ENCODE measurements at places on chromosomes 1 and 21. TPM values are rescaled to one million over a fixed set of nuclear protein-coding genes. Genes with fewer than 3 reads are reported as not detected.
A peak's percentile ranks its signal among the peaks of the same experiment; 100 is the strongest.

DNA sequence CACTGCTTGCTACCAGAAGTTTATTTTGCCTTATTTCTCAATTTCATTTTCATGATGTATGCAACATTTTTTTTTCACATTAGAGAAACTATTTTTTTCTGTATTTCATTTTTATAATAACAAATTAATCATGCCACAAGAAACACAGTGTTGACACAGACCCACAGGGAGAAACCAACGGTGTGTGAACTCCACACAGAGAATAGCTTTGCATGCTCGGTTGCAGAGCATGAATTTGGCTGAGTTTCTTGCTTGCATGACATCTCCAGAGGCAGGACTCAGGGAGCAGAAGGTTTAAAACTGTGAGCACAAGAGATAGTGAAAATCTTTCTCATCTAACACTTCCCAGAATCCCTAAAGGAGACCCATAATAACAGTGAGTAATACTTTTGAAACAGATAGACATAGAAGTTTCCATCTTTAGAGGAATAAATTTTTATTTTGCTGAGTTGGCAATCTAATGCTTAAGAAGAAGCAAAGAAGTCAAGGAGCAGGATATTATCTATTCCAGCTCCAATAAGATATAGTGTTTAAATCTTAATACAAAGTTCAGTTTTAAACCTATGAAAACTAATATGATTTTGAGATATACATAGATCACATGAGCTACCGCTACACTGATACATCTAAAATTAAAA is 890.9 kb downstream of the MRPL39 start:
- no peak for DNase-seq

DNA sequence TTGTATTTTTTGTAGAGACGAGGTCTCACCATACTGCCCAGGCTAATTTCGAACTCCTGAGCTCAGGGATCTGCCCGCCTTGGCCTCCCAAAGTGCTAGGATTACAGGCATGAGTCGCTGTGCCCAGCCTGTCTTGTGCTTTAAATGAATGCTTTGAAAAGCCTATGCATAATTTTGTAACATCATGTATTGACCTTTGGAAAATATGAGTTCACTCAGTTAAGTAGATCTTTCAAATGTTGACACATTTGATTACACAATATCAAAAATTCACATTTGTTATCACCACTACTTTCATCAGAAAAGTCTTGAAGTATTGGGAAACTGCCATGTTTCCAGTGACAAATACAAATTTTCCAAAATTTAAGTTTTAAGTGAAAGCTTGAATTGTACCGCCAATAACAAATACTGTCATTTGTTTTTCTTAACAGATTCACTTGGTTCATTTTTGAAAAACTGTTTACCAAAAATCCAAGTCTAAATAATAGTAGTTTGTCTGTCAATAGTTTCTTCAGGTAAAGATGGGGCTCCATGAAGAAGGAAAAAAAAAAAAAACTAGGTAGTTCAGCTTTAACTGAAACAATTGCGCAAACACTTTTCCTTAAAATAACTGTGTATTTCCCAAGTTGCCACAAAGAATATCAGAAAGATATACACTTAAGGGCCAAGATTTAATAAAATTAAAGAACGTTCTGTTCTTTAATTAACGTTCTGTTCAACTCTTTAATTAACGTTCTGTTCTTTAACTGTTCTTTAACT is 233.2 kb upstream of the NR5A2 start:
- DNase-seq, result no peak

GRCh38 chr1:88291611-88292354 is 392.3 kb upstream of the PKN2 start:
- DNase-seq, result no peak

SNX7 gene
- 40.9 TPM for total RNA-seq

GRCh38 chr1:151371370-151372057 is 991 bp downstream of the SELENBP1 start:
- no peak for DNase-seq

LDLRAD1 gene
- total RNA-seq, result not detected

PLEKHG5 gene
- total RNA-seq, result 57.3 TPM

DNA sequence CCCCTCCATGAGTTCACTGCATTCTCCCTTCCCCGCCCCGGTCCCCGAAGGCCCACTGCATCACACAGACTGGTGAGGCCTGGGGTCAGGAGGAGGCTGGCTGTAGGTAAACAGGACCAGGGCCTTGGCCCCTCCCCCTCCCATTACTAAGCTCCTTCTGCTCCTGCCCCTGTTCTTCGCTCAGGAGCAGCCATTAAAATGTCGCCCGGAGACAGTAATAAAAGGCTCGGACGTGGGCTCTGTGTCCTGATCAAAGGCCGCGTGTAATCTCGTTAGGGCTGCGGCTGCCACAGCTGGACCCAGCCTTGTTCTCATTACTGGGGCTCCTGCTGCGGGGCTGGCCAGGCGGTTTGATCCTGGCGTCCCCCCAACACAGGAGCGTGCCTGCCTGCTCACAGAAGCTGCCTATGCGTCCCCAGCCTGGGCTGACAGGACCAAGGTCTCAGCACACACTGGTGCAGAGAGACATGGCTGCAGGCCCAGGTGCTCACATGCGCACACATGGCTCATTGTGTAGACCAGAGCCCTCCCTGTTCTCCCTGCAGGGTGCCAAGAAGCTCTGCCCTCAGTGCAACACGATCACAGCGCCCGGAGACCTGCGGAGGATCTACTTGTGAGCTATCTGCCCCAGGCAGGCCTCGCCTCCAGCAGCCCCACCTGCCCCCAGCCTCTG is 24.0 kb downstream of the TMEM53 start:
- DNase-seq, result no peak

GRCh38 chr21:43754948-43755781 is 20.9 kb downstream of the CSTB start:
- DNase-seq, result no peak

GUCA2A gene
- not detected for total RNA-seq

LINGO4 gene
- not detected for total RNA-seq

VWA5B1 gene
- not detected for total RNA-seq

UBASH3A gene
- not detected for total RNA-seq

DNA sequence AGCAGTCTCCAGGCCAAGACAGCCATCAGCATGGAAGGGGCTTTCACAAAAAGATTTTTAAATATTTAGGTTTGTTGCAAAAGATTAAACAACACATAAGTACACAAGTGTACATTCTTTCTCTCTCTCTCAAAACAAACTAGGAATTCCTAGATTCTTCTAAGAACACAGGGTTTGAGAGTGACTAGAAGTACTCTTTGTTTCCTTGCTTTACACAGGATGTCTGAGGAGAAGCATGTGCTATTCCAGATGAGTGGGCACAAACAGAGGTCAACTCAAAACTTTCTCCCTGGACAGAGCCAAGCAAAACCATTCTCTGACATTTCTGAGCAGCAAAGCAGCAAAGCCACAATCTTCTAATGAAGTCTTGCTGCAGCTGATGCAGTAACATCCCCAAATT is 210.6 kb upstream of the HOOK1 start:
- no peak for DNase-seq

SLAMF1 gene
- not detected for total RNA-seq

- DNase-seq, result no peak
Measured at GRCh38 chr1:198598796-198599321, 40.0 kb upstream of the PTPRC start.

DNA sequence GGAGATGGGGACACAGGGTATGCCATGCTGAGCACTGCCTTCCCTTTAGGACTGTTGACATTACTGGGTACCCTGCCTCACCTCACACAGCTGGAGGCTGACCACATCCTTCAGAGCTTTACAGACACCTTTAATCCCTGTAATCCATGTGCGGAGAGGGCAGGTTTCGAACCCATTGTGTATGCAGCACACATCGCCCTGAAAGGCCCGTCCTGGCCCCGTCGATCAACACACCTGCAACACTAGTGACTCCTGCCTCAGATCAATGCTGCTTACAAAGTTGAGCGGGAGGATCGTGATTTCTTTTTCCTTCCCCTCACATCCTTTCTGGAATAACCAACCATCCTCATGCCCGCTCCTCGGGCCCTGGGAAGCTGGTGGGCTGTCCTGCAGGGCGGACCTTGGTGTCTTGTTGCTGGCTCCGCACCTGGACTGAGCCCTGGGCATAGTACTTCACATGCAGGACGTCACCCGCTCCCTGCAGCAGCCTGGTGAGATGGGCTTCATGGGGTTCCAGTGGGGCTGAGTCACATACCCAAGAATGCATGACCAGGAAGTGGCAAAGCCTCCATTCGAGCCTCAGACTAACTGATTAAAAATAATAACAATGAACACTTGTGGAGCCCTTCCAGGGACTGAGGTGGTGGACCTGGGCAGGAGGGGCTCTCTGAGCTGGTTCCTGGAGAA is 403.6 kb downstream of the PTPRU start:
- peak; percentile 57 for DNase-seq

GRCh38 chr1:160550572-160551034 is 27.5 kb upstream of the SLAMF6 start:
- DNase-seq, result no peak

PARS2 gene
- 5.9 TPM for total RNA-seq

- DNase-seq, result no peak
Measured at GRCh38 chr21:38979271-38980121, 173.8 kb downstream of the ETS2 start.

DNA sequence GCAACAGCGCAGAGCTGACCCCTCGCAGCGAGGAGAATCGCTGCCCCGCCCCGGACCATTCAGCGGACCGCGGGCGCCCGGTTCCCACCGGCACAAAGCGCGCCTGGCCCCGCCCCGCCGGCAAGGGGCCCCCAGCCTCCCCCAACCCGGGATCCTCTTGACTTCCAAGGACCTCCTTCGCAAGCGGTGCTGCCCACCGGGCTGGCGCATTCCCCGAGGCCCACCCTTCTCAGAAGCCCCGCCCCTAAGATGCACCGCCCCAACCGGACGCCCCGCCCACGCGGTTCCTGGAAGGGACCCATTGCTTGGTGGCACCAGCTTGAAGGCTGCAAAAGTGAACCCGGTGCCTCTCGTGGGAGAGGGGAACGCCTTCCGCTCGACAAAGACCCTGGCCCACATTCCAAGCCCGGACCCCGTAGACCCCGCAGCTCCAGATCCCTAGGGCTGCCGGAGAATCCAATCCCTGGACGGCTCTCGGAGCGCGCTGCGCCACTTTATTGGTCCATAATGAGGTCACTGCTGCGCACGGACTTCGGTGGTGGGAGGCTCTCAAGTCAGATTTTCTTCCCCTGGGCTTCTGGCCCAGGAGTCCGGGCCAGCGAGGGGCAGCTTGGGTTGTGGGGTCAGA is 2.0 kb downstream of the HES3 start:
- no peak for DNase-seq

GRCh38 chr1:67214420-67215174 is 48.3 kb downstream of the IL23R start:
- no peak for DNase-seq

- peak; percentile 12 for DNase-seq
Measured at GRCh38 chr1:187390215-187390818, 561.6 kb downstream of the PLA2G4A start.

GRCh38 chr1:3321559-3322449 is 132.7 kb upstream of the ARHGEF16 start:
- no peak for DNase-seq

GRCh38 chr1:2232916-2233438 is 4.9 kb downstream of the SKI start:
- DNase-seq, result no peak

GRCh38 chr1:118983558-118984041 is 4.5 kb downstream of the TBX15 start:
- DNase-seq, result no peak

- no peak for DNase-seq
Measured at GRCh38 chr21:32814528-32814927, 43.0 kb upstream of the PAXBP1 start.

GRCh38 chr1:181103399-181103798 is 14.9 kb downstream of the IER5 start:
- DNase-seq, result no peak

GRCh38 chr21:14551741-14552140 is 5.6 kb upstream of the SAMSN1 start:
- DNase-seq, result no peak

- no peak for DNase-seq
Measured at GRCh38 chr1:230145953-230146476, 79.0 kb downstream of the GALNT2 start.

DNA sequence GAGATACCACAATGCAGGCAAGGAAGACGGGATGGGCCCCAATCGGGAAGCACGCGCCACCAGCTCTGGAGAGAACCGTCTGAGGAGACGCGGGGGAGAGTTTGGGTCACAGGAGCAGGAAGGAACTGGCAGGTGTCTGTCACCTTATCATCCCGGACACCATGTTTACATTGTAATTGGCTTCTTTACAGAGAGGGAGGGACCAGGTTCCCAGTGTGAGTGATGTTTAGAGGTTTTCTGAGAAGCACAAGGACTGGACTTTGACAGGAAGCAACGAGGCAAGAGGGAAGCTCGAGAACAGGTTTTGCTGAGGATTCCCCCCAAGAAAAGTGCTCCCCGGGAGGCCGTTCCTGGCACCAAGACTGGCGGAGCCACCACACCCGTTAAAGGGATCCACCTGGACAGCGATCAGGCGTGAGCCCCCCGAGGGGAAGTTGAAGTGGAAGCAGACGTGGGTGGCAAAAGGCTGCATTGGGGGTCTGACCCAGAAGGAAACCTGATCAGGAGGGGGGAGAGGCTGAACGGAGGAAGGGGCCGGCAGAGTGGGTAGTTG is 957 bp downstream of the EPS15 start:
- peak; percentile 44 for DNase-seq

PPM1J gene
- 6.0 TPM for total RNA-seq

DNA sequence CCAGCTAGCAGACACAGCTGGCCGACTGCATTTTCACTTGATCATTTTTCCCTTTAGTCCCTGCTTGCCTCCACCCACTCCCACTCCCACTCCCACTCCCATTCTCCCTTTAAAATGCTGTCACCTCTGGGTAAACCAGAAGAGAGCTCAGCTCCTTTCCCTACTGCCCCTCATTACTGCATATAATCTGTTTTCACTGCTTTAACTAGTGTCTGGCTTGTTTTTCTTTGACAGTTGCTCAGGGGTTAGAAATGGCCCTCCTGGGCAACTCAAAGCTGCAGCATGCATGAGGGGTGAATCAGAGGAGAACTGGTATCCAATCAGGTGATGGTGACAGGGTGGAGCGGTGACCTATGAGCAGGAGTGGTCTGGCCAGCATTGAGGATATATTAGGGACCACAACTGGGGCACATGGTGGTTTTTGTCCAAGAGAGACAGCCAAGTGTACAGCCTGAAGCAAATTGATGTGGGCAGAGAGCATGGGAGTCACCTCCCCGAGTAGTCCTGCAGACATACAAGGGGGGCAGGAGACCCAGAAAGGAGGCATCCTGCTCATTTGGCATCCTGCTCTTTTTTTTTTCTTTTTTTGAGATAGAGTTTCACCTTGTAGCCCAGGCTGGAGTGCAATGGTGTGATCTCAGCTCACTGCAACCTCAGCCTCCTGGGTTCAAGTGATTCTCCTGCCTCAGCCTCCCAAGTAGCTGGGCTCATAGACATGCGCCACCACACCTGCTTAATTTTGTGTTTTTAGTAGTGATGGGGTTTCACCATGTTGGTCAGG is 42.6 kb upstream of the SRSF10 start:
- DNase-seq, result peak; percentile 50

S100A6 gene
- total RNA-seq, result 4,242 TPM

Measured in foreskin keratinocyte (primary cell).